Activated naive CD4-positive, alpha-beta T cell treated with anti-CD3 and anti-CD28 coated beads for 36 hours (primary cell): ENCODE measurements at places on chromosomes 3 and 15. TPM values are rescaled to one million over a fixed set of nuclear protein-coding genes. Genes with fewer than 3 reads are reported as not detected.

- H3K27ac ChIP-seq, result no peak overlapping the region
- H3K4me3 ChIP-seq, result no peak overlapping the region
- peaks cover 6% of the 10 kb centered on the region for H3K4me1 ChIP-seq
- no peak for DNase-seq
- peaks cover 6% of the 10 kb centered on the region for H3K27me3 ChIP-seq
- H3K36me3 ChIP-seq, result peaks cover 4% of the 10 kb centered on the region
Observed at GRCh38 chr3:127888564-127889107, 26.4 kb upstream of the KBTBD12 start.

GRCh38 chr3:147940405-147941193 is 531.4 kb downstream of the ZIC1 start:
- H3K27me3 ChIP-seq, result no peaks in the 10 kb centered on the region
- H3K36me3 ChIP-seq, result no peaks in the 10 kb centered on the region
- H3K4me1 ChIP-seq, result no peaks in the 10 kb centered on the region
- DNase-seq, result no peak
- H3K4me3 ChIP-seq, result no peak overlapping the region

- H3K36me3 ChIP-seq, result peaks cover 6% of the 10 kb centered on the region
- H3K4me1 ChIP-seq, result peaks cover 49% of the 10 kb centered on the region
- no peaks in the 10 kb centered on the region for H3K27me3 ChIP-seq
- H3K27ac ChIP-seq, result peak overlapping the region; percentile 99
- peak; percentile 82 for DNase-seq
Observed at GRCh38 chr15:92810418-92811138, 89.5 kb upstream of the CHD2 start.

GRCh38 chr3:23430781-23431398 is 227.8 kb downstream of the UBE2E2 start:
- H3K4me3 ChIP-seq, result no peak overlapping the region
- no peak for DNase-seq
- H3K4me1 ChIP-seq, result peaks cover 13% of the 10 kb centered on the region
- no peaks in the 10 kb centered on the region for H3K36me3 ChIP-seq
- no peak overlapping the region for H3K27ac ChIP-seq

PARP15 gene
- 5.1 TPM for total RNA-seq

CCDC54 gene
- not detected for total RNA-seq
